Stimulated activated CD4-positive, alpha-beta T cell treated with anti-CD3 and anti-CD28 coated beads, TNF-alpha, amount 100 ng/mL, for 1 hour (primary cell): ENCODE measurements at places on chromosomes 16 and 17.

DNA sequence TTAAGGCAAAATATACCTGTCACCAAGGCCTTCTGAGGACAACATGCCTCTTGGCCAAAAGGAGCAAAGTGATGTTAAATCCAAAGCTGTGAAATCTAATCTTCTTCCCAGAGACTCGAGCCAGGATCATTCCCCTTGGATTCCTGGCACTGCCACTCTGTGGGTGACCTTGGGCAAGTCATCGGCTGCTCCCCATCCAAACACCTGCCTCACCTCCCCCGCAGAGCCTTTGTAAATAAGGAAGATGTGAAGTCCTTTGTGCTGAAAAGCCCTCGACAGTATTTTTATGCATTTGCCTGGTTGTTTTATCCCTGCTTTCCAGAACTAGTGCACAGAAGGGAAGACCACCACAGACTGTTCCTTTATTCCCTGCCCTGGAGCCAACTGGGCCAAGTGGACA is 5.4 kb upstream of the CEP295NL start:
- no peak for DNase-seq

DNA sequence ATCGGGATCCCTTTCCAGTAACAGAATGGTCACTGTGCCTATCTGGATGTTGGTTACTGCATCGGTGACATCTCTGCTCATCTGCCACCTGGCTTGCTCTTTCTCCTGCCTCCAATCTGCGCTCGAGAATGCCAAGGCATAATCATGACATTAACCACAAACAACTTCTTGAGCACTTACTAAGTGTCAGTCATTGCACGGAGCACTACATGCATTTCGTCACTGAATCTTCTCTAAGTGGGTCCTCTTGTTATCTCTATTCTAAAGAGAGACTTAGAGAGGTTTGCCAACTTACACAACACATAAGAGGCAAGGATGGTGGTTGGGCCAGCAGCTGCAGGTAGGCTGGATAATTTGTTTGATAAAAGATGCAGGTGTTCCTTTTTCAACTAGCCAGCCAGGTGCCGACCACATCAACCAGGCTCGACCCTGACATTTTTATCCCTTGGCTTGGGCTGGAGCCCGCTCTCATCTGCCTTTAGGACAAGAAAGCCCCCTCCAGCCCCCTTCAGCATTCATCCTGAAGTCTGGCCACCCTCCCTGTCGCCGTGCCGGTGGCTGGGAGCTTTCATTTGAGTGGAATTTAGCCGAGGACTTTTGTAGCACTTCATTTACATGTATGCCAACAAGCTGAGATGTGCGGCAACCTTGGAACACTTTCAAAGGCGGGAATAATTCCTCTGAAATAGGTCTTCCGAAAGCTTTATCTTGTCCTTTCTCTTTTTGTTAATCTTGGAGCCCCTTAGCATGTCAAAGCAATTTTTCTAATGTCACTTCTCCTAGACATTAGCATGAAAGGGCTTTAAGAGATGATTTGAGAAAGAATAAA is 89.3 kb upstream of the NKD1 start:
- DNase-seq = no peak

- DNase-seq = no peak
These were observed 21.1 kb downstream of the TANC2 start for GRCh38 chr17:62987136-62987535.

DNA sequence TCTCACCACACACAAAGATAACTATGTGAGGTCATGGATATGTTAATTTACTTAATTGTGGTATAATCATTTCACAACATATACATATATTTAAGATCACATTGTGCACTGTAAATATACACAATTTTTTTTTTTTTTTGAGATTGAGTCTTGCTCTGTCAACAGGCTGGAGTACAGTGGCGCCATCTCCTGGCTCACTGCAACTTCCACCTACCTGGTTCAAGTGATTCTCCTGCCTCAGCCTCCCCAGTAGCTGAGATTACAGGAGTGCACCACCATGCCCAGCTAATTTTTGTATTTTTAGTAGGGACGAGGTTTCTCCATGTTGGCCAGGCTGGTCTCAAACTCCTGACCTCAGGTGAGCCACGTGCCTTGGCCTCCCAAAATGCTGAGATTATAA is 11.5 kb upstream of the PRSS54 start:
- peak; percentile 3 for DNase-seq

DNA sequence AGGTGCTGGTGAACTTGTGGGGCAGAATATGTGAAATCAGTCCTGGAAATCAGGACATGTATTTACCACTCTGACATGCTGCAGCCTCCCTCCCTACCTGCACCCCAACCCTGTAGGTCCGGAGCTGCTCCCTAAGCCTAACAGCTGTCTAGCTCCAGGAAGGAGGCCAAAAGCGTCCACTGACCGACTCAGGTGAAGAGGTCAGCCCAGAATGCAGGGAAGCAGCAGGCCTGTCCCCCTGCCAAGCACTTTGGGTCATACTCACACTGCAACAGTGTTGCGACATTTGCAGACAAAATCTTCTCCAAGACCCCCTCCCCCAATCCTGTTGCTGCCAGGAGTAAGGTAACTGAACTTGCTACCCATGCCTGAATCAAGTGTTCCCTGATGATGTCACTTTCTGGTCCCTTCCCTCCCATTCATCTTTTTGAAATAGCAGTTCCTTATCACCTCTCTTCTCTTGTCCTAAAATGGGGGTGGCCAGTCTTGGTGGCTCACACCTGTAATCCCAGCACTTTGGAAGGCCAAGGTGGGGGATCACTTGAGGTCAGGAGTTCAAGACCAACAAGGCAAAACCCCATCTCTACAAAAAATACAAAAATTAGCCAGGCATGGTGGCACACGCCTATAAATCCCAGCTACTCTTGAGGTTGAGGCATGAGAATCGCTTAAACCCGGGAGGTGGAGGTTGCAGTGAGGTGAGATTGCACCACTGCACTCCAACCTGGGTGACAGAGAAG is 1.3 kb upstream of the ACLY start:
- DNase-seq = no peak

DNA sequence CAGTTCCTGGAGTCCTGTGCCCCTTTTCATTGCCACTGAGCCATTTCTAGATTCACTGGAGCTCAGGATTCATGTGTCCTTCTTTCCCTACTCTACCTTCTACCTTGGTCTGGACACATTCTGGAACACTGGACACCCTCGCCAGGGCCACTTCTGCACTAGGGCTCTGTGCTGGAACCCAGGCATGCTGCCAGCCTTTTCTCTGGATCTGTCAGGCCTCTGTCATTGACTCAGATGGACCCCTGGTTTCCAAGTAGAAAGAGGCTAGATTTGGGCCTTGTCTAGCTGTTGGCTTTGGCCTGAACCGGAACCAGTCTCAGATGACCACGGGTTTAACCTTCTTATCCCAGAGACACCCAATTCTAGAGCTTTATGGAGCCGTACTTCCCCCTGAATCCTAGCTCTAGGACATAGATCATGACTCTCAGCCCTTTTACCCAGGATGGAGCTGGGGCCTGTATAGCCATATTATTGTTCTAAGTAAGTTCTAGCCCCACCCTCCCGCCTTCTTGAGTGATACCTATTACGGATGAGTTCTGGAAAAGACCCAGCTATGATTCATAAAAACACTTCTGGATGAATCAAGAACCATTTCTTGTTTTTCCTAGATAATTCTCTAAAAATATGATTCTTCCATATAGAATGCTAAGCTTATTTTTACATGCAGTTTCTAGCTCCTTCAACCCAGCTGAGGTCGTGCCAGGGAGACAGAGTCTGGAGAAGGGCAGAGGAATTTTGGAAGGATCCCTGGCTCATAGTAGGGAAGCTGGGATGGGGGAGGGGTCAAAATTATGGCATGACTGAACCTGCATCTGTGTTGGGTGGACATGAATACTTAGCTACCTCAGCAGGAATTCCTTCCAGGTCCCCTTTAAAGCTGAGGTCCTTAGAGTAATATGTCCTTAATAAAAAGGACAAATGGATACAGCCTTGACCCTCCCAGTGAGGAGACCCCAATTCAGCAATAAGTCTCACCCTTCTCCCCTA is 1.1 kb upstream of the CHRNB1 start:
- no peak for DNase-seq

DNA sequence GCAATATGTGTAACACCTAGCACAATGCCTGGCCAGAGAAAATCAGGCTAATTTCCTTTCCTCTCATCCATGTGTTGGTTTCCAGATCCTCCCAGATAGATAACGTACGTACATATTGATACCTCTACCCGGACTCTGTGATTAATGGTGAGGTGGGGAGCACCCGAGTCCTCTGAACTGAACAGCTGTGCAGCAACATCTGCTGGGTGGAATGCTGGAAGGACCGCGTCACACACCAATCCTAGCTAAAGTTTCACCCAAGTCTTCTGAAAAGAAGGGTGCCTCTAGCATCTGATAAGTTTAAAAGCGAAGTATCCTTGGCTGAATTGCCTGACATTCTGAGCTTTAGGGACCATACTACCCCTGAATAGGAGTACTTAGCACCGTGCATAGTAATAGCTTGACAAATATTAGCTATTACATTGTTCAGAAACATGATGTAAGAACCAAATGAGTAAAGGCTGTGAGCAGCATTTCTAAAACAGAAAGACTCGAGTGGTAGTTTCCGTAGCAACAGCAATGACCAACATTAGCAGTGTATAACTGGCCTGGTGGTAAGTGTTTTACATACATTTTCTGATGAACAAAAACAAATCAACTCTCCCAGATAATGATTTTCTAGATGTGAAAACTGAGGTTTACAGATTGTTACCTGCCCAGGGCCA is 91.4 kb downstream of the SYCE1L start:
- no peak for DNase-seq

DNA sequence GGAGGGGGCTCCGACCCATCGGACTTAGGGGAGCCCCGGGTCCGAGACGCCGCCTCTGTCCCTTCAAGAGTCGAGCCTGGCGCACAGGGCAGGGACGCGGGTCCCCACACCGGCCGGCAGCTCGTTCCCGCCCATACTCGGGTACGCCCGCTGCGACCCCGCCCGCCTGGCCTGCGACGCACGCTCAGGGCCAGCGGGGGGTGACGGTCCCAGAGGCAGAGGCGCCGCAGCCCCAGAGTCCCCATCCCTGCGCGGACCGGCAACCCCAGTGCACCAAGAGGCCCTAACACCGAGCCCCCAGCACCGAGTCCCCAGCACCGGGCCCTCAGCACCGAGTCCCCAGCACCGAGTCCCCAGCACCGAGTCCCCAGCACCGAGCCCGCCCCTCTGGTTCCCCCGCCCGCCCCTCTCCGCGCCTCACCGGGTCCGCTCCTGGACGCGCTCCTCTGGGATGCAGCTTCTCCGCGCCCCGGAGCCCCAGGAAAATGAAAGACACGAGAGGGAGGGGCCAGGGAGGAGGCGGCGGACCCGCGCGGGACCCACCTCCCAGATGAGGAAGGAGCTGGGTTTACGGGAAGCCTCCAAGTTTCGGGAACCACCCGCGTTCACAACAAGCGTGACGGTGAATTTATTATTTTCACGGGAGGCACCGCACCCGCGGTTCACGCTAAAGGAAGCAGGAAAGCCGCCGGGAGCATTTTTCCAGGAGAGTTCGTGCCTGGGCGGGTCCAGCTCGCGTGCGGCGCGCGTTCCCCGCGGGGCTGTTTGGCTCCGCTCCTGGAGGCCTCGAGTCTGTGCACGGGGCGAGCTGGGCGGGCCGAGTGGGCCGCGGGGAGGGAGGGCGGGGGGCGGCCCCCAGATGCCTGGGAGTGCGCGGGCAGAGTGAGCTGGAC is at the start of gene SECTM1:
Gene SECTM1, minus strand, starts transcription at position 488 of the 893 bp plus-strand sequence. CDS start 6,526 bp downstream, outside the sequence.
- no peak for DNase-seq

GRCh38 chr16:80084614-80085013 is 456.2 kb upstream of the DYNLRB2 start:
- DNase-seq = no peak

- DNase-seq = no peak
These were observed 18.7 kb downstream of the TPSG1 start for GRCh38 chr16:1206326-1206725.

GRCh38 chr17:33438578-33438977 is 145.5 kb upstream of the ASIC2 start:
- DNase-seq = no peak

DNA sequence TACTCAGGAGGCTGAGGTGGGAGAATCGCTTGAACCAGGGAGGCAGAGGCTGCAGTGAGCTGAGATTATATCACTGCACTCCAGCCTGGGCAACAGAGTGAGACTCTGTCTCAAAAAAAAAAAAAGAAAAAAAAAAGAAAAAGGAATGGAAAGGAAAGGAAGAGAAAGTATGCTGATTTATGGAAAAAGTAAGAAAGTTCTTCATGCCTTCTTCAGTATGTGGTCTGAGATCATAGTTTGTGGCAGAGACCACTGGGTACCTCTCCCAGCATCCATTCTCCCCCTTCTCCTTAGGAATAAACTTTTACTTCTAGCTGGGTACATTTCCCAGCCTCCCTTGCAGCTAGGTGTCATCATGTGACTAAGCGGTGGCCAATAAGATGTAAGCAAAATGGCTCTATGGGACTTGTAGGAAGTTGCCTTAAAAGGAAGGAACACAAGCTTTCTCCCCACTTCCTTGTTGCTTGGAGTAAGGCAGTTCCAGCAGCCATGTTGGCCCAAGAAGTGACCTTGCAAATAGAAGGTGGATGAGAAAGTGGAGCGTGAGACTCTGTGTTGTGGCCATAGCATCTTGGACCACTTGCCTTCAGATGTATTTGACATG is 26.1 kb upstream of the XPO6 start:
- DNase-seq = no peak

GRCh38 chr16:84150926-84151325 is 5.8 kb downstream of the DNAAF1 start:
- no peak for DNase-seq

- no peak for DNase-seq
These were observed 111.1 kb downstream of the VPS53 start for GRCh38 chr17:603406-604114.

GRCh38 chr17:38420518-38420917 is 7.7 kb upstream of the ARHGAP23 start:
- no peak for DNase-seq

DNA sequence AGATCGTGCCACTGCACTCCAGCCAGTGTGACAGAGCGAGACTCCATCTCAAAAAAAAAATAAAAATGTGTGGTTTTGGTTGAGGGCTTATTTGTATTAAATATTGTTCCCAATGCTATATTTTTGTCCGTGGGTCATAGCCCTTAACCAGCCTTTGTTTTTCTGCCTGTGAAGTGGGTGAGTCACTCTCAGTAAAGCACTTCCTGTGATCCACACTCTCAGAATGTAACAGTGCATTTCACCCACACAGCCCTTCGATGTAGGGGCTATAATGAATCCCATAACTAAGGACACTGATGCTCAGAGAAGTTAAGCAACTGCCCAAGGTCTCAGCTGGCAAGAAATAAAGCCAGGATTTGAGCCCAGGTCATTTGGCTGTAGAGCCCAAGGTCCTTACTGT is 34.7 kb upstream of the POLR3E start:
- DNase-seq = no peak

- no peak for DNase-seq
These were observed 10.9 kb downstream of the ZACN start for GRCh38 chr17:76089680-76090516.

GRCh38 chr17:10332515-10332914 is 40.3 kb downstream of the MYH13 start:
- no peak for DNase-seq
